Omental fat pad (tissue), 4 donors: ENCODE measurements at places on chromosomes 3 and 15.

DNA sequence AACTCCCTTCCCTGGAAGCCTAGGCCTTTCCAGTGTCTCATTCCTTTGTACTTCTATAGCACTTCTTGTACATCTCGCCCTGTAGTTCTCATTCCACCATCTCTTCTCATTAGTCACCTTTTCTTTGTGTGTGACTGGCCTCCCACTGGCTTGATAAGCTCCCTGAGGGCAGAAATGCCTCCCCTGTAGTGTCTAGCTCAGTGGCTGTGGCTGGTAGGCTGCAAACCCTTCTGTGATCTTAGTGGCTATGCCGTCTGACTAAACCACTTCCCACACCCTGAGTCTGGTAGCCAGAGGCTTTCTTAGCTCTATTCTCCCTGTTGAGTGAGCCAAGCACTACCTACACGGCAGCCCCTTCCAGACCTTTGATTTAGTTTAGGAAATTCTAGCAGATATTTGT, 24.4 kb upstream of the TNFAIP8L3 start:
- no peak for DNase-seq

DNA sequence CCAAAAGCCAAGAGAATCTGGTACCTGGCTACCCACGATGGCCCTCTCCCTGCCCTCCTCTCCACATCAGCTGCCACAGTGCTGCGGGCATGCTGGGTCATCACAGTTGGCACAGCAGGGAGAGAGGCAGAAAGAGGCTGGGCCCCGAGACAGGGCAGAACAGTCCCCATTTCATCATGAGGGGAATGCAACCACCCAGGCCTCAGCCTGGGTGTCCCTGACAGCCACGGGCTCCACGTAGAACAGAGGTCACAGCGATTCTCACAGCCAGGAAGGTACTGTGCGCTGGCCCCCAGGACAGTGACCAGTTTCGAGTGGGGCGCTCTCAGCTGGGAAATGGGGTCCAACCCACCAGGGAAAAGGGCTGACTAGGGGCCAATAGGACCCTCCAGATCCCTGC, 6.3 kb downstream of the LIPC start:
- no peak for DNase-seq

DNA sequence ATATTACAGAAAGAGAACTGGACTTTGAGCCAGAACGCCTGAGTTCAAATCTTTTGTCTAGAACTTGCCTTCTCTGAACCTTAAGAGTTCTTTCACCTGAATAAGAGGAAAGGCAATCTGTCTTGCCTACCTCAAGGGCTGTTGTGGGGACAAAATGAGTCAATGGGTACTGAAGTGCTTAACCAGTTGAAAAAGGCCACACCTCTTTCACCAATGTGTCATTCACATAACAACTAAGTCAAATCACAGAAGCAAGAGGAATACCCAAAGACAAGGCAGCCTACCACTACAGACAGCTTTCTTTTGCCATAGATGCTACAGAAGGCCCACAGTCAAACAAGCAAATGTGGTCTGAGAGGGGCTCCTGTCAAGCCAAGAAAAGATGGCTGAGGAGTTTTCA, 39.7 kb downstream of the NBEAL2 start:
- DNase-seq: no peak

DNA sequence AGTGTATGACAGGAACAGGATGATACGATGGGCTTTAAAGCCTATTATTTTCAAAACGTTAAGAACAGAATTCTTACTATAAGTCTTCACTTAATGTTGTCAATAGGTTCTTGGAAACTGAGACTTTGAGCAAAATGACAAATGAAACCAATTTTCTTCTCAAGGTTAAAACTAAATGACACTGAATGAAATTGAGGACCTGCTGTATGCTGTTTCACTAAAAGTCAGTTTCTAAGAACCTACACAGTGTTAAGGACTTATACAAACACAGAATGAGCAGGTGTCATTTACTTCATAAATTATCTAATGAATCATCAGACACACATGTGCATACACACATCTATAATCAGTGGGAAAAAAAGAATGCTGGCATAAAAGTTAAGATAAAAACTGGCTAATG, 106.9 kb downstream of the RFTN1 start:
- no peak for DNase-seq

DNA sequence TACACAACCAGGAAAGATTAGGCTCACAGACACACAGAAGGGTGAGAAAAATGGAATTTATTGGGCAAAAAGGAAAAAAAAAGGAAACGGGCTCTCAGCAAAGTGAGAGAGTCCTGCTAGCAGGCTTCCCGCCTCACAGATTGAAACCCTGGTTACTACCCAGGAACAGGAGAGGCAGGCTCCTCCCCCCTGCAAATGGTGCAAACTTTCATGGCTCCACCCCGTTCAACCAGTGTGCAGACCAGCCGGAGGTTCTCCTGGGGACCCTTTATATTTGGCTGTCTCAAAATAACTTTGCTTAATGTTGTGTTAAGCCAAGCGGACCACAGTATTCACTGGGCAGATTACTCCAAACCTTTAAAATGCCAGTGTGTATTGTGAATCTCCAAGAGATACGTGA, 40.3 kb downstream of the IL1RAP start:
- no peak for DNase-seq

DNA sequence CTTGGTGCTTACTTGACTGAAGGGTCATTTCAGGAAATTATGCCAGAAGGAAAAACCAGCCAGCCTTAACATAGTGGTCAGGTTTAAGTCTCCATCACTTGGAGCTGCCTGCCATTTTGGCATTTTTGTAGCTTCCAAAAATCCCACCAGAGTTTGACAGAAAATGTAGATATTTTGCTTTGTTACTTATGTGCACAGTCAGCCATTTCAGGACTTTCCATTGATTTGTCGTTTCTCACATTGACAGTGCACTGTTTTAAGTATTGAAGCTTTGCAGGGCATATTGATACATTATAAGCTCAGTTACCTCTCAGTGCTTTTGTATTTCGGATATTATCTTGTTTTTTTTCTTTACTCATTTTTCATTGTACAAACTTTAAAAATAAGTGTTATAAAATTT, 89.0 kb upstream of the ANKRD34C start:
- no peak for DNase-seq

DNA sequence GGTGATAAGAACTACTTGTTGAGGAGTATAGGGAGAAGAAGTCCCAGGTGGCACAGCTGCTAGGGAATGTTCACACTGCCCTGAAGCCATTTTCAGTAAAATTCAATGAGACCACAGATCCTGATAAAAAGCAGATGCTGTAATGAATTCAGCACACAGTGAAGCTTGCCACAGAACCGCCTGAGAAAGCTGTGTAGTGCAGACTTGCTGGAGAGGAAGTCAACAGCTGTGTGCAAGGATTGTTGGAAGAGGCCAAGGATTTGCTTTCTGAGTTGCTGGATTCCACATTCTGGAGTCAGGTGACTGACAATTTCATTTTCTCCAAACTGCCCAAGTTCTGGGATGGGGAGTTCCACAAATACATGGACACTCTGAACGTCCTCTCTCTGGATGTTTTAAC, 70.9 kb downstream of the ANP32A start:
- DNase-seq: no peak

- no peak for DNase-seq
Measured at GRCh38 chr15:80568298-80568697, 126.8 kb upstream of the ABHD17C start.

DNA sequence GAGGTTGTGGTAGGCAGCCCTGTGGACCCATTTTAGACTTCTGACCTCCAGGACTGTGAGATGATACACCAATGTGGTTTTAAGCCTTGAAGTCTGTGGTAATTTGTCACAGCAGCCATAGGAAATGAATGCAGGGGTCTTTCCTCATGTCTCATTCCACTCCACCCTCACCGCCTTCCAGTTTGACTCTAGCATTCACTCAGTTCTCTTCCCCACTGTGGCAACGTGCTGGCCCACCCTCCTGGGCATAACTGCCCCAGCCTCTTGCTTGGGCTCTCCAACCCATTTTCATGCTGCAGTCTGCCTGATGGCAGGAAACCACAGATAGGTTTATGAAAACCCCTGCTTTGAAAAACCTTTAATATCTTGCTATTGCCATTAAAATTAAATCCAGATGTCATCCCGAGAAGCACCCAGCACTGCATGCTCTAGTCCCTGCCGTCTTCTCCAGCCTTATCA, 7.3 kb upstream of the TRNT1 start:
- no peak for DNase-seq

DNA sequence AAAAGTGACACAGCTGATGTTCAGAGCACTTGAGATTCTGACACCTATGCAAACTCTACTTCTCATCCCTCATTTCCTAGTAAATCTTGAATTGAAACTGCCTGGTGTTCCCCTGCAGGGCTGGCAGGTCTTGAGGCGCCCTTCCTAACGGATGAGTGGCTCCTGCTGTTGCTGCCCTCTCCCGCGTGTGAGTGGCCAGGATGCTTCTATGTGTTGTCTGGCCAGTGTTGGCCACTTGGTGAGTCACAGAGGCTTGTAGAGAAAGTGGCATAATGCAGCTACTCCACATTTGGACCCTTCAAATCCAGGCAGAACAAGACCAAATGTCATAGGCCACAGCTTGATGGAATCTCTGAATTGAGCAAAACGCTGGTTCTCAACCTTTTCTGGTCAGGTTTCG, 63.6 kb downstream of the MOBP start:
- DNase-seq: no peak

DNA sequence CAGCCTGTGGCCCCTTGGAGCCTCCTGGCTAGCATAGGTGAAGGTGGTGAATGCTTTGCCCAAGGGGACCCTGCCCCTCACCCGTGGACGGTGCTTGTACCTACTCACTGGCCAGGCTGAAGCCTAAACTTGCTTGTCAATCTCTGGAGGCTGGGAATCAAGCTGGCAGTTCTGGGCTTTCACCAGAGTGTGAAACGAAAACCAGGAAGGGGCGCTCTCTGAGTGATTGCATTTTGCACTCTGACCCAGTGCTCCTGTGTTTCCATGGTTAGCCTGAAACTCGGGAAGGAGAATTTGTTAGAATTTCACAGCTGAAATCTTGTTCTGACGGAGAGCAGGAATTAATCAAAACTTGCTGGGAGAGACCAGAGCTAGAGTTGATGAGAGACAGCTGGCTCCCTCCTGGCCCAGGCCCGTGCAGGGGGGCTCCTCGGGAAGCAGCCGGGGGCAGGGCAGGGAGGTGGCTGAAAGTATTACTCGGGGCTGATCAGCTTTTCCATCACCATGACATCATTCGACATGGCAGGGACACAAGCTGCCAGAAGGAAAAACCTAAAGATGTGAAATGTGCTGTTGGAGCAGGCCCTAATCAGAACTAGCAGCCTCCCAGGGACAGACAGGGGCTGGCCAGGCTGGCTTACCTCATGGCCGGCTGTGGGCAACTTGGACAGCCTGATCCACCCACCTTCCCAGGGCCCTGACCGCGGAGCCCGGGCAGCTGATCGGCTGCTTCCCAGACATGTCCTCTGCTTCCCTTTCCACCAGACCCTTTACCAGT, 323.6 kb upstream of the CTDSPL start:
- DNase-seq: no peak

DNA sequence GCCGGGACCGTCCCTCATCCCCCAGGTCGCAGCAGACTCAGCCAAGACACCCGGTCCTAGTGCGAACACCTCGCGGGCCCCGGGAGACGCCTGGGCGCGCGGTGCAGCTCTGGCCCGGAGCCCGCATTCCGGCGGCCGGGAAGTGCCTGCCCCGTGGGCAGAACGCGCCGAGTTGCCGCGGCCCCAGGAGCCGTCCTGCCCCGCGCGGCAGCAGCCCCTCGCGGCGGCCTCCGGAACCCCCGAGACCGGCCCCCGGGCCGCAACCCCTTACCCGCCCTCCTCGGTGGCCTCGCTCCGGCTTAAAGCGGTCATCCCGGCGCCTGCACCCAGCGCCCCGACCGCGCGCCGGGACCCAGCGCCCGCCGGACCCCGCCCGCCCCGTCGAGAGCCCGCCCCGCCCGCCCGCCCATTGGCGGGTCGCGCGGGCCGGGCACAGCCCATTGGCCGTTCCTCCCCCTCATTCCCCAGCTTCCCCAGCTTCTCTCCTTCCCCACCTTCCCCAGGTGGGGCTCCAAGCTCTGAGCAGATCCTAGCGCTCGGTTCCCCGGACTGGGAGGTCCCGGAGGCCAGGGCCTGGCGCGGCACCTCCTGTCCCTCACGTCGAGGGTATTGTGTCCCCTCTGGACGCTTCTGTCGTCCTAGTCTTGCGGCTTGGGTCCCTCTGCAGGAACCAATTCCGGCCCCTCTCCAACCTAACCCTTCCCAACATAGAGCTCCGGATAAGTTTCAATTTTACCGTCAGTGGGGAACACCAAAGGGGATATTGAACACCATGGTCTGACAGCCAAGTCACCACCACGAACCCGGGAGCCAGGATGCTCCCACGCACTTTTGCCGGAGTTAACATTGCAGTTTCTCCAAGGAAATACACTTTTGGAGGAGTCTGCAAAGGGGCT, at the start of gene GRAMD2A:
Gene GRAMD2A (minus strand): TSS at position 328 of the 896 bp plus-strand sequence.
- DNase-seq: no peak

GRCh38 chr3:117454908-117455307, 745.3 kb downstream of the TUSC7 start:
- no peak for DNase-seq

DNA sequence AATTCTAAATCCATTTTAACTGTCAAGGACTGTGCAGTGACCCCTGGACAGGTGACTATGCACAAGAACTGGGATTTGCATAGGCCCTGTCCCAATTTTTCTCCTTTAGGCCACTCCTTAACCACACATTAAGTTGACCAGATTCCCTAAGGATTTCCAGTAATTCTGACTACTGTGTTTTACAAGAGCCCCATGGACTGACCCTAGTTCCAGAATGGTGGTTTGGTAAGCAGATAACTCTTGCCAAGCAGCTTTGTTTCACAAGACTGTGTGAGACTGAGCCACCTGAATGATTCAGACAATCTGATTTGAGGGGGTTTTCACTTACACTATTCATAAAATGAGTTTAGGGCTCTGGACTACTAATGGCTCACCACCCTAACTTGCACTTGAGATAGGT, 535.8 kb downstream of the ZBBX start:
- no peak for DNase-seq
